ENCODE measurements at places on chromosomes 7 and 10.

DNA sequence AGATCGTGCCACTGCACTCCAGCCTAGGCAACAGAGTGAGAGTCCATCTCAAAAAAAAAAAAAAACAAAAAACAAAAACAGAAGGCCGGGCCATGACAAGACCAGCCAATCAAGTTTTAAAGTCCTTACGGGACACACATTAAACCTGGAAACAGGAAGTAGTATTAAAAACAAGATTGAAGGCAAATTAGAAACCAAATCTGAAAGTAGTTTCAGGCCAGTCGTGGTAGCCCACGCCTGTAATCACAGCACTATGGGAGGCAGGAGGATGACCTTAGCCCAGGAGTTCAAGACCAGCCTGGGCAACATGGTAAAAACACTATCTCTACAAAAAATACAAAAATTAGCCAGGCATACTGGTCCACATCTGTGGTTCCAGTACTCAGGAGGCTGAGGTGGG, 18.1 kb downstream of the PSAP start:
- DNase-seq: no peak

DNA sequence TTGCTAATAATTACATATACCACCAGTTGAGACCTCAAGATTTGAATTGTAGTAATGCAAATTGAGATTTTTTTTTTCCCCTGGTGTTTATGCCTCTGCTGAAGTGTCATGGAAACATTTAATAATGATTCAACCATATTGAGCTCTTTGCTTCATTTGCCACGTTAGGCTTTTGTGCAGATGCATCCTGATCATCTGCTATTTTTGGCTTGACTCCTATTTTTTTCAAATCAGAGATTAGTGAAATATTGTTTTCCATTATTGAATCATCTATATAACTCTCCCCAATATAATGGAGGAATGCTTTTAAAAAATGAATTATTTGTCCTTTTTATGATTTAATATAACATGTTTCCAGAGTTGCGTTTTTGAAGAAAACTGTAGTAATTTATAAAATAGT, 115.1 kb downstream of the SRI start:
- DNase-seq: no peak

DNA sequence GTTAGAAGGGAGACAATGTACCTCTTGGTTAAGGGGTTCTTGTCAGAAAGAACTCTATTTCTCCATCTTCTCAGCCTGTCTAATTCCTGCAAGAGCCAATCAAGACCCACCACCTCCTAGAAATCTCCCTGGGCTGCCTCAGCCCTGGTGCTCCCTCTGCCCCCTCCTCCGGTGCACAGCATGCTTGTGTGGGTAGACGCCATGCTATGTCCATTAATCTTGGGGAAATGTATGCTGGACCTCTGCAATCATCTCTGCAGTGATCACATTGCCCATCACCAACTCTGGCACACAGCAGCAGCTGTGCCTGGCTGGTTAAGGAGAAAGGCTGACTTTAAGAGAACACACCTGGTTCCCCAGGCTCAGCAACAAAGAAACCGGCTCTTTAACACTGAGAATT, 37.3 kb downstream of the SH3PXD2A start:
- DNase-seq: no peak

DNA sequence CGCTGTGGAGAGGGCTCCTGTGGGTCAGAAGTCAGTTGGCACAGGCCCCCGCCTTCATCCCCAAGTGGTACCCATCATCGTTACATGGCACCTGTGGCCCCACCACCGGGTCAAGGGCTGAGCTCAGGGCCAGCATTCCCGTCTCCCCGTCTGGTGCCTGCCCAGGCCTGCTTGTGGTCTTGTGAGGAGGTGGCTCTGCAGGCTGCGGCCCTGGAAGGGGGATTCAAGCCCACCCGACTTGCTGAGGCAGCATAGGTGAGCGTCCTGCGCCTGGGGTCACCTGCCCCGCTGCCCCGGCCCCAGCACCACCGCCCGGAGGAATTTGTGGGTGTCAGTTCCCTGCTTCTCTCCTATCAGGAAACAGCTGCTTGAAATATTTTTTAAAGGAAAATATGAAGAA, 53.0 kb upstream of the EN2 start:
- no peak for DNase-seq

DNA sequence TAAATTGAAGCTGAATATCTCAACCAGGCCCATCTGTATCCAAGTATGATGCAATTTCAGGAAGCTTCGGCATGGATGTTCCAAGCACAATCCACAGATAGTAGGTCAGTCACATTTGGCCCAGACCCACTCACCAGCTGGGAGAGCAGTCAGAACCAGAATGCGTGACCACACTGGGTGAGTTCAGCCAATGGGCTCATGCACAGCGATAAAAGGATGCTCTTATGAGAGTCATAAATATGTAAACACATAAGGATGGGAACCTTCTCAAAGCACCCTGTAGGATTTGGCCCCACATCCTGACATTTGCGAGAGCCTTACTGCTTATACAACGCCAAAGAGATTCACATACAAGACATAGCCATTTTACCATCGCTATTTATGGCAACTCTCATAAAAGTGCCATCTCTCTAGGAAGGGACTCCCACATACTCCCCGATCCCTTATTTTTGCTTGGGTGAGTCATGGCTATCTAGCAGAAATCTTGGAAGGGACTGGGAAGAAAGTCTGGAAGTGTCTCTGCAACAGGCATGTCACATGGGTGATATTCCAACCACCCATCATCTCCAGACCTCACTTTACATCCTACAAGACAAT, 3.0 kb downstream of the AFAP1L2 start:
- DNase-seq: no peak

DNA sequence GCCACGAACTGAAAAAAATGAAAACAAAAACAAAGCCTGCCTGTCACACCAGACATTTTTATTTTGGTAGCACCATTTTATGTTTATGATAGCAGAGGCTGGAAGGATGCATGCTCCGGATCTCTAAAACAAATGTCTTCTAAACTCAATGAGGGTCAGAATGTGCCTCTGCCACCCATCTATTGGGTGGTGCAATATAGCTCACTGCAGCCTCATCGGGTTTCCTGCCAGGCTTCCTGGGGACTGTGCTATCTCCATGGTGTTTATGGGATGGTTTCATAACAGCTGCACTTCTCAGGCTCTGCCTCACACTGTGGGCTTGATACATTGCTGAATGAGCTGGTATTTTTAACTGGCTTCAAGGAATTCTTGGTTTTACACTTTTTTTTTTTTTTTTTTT, 94.4 kb downstream of the ITIH5 start:
- DNase-seq: no peak
